ENCODE measurements at places on chromosomes 5 and 9.

DNA sequence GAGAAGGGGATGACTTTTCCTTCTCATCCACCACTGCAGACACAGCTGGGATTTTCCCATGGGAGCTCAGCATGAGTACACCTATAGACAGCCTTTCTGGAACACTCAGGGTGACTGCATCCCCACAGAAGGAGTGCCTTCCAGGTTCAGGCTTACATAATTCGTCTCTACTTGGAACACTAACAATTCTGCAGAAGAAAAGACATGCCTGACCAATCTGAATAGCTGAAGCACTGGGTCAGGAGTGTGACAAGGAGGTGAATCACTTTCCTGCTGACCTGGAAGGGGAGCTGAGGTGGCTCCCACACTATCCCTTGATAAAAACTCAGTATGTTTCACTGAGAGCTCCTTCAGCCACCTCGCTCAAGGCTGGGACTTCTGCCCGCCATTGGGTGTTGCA is 425.3 kb downstream of the TLR4 start:
- no peak for DNase-seq

DNA sequence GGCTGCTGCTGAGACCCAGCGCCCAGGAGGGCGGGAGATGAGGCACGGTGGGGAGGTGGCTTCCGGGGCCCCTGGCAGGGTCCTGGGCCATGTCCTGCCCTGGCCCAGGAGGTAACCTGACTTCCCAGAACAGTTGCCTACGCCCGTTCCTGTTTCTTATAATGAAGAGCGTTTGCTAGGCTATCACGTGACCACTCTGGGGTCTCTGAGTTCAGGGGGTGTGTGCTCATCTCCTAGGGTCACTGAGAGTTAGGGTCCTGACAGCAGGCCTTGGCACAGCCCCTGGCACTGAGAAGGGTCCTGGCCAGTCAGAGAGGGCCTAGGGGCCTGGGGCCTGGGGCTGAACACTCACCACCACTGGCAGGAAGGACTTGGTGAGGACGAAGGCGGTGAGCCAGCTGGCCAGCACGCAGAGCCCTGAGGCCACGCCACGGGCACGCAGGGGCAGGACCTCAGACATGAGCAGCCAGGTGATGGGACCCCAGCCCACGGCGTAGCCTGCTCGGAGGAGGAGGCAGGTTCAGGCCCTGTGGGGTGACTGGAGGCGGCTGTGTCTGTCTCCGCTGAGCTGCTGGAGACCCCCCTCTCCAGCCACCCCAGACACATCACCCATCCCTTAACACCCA is 6.0 kb downstream of the SLC2A6 start:
- DNase-seq: no peak

DNA sequence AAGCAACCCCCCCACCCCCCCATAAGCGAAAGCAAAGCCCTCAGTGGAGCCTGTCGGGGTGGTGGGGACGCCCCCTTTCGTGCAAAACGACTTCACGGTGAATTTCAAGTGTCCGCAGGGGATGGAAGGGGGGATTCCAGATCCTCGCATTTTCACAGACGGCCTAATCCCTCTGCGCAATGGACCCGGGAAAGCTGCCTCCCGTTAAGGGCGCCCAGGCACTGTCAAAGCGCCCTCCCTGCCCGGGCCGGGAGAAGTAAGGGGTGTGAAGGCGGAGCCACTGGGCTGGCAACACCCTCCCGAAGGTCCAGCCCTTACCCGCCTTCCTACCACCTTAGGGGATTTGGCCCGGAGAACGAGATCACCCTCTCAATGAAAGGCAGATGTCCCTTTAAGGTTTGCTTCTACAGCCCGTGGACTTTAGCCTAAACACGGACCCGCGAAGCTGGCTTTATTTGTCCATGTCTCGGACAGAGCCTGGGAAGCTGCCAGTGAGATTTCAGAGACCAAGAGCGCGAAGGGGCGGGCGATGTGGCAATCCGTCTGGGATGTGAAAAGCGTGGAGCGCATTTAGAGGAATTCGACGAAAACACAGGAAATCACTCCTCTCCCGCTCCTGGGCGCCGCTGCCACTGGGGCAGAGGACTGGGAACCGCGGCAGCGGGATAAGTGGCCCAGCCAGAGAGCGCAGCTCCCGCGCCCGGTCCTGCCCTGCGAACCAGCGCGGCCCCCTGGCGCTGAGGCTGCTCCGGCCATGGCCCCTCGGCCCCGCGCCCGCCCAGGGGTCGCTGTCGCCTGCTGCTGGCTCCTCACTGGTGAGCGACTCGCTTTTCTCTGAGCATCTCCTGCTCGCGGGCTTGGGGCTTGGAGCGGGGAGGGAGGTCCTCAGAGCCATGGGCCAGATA is at the start of the genes ITGA1 and PELO:
Gene ITGA1 (plus strand): TSS at position 317 of the 905 bp plus-strand sequence. CDS start 438 bp downstream, at position 755.
Gene PELO (plus strand): TSS at position 317 of the 905 bp plus-strand sequence. CDS start 12,479 bp downstream, outside the sequence.
- DNase-seq: peak; percentile 18

DNA sequence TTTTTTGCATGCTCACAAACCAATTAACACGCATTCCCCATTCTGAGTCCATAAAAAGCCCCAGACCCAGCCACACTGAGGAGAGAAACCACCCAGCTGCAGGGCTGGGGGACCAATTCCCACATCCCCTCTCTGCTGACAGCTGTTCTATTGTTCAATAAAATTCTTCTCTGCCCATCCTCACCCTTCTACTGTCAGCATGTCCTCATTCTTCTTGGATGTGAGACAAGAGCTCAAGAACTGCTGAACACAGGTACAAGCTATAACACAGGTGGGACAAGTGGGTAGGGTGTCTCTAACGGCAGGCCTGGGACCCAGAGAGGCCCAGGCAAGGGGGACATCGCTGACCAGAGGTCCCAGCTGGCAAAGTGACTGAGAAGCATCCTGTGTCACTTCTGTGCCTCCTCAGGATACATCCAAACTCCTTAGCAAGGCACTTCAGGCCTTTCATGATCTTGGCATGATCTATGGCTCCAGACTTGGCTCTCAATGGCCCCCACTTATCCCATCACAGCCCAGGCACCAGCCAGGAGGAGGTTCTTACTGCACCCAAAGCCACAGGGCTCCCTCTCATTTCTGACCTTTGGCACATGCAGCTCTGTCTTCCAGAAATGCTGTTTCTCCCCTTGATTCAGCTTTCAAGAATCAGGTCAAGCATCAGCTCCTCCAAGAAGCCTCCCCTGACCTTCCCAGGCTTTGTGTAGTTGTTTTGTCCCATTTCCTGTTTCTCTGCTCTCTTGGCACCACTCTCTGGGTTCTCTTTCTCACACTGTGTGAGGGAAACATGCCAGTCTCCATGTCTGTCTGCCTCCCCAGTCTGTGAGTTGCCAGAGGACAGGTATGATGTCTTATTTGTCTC is 7.3 kb upstream of the ALDH1B1 start:
- DNase-seq: no peak

- DNase-seq: no peak
Observed at GRCh38 chr9:87497080-87497603, 525 bp upstream of the DAPK1 start.

DNA sequence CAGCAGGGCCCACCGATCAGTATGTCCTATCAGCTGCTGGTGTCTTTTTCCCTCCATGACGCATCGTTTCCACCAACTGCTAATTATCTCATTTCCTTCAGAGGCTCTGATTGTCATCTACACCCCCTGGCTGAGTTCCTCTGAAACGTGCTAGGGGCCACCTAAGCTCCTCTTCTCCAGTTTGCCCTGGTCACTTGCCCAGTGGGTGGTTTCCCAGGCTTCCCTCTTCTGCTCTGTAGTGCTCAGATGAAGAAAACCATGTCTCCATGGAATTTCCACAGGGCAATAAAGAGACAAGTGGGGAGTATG is 65.3 kb downstream of the TSTD2 start:
- no peak for DNase-seq

DNA sequence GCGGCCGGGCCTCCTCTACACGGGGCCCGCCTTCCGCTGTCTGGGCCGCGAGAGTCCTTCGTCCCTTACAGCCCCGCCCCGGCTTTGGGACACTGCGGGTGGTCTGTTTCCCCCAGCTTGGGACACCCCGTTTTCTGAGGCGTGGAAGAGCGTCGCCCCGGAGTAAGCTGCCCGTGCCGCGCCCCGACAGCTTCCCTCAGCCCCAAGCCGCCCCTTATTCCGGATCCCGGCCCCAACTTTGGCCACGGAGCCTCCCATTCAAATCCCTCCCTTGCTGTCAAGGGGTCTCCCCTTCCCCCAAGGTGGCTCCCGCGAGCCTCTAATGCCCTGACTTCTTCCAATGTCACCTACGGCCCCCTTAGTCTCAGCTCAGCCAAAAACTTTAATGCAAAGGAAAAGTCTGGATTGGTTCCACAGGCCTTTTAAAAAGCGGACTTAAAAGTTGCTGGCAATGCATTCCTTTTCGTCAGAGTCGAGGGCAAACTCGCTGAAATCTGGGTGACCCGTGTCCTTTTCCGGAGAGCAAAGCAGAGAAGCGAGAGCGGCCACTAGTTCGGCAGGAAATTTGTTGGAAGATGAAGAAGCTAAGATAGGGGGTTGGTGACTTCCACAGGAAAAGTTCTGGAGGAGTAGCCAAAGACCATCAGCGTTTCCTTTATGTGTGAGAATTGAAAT is 19.8 kb downstream of the EXOSC2 start:
- DNase-seq: no peak

GRCh38 chr5:1834721-1835429 is 33.7 kb downstream of the NDUFS6 start:
- DNase-seq: no peak

DNA sequence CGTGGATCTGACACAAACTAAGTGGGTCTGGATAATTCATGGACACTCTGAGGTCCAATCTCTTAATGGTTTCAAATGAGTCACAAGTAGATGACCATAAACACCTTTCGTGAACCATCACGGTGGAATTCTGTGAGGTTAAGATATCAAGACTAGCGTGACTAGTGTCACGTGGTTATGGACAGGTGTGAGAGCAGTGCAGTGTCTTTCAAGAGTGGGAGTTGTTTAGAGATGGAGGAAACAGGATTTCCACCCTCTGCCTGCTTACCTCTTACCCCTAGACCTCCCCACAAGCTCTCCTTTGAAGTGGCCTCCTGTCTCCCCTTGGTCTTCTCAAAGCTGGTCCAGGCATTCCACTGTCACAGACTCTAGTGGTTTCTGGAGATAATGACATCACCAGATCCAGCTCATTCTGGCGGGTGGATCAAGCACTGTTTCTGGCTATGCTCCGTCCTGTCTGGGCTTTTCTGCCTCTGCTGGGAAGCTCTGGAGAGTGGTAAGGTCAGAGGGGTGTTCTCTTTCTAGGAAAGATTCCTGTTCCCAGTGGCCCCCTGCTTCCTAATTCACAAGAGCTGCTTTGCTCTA is 20.0 kb upstream of the ZNF782 start:
- no peak for DNase-seq

DNA sequence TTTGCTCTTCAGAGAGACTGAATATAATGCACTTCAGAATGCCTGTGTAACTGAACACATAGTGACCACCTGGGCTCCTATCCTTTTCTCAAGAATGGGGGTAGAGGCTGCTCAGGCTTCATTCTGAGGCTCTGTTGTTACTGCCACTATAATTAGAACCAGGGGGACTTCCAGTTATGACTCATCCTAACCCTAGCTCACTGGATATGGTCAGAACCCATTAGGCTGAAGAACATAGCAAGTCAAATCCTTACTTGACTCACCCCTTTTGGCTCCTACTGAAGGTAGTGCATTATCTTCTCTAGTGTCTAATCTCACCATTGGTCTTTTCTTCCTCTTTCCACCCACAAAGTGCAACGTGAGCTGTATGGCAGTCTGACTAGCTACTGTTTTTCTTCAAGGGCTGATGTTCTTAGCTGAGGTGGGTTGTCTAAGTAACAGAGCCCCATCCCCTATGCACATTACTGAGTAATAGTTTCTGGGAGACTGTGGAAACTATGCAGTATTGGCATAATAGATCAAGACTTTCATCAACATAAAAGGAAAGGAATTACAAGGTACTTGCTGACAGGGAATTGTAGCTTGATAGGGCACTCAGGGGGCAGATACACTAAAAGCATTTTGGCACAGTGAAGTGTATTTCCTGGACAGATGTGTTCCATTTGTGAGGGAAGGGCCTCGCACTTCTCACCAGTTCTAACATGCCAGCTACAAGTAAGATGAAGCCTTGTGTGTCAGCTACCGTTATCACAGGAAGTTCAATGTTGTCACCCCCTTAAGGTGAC is 431.0 kb upstream of the MEF2C start:
- no peak for DNase-seq

DNA sequence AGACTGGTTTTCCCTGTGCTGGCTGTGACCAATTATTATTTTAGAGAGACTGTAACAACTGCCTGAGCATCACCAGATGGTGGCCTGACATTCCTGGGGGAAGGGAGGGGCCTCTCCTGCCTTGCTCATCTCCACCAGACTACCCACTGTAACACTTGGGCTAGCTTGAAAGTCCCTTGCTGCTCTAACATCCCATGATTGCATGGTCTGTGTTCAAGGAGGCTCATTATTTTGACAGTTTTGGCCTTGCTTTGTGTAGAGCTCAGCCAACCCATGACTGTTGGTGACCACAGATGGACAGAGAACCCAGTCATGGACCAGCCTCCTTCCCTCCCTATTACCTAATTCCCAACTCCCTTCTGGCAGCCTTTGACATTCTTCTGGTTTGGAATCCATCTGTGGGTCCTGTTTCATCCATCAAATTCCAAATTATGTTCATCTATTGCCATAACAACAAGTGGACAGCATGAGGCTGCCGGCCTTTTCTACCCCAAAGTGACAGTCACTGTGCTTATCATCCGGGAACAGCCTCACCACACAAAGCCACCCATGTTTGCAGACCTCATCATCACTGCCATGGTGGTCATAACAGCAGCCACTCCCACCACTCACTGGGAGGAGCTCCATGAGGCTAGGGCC is 49.0 kb upstream of the ICE1 start:
- DNase-seq: no peak

DNA sequence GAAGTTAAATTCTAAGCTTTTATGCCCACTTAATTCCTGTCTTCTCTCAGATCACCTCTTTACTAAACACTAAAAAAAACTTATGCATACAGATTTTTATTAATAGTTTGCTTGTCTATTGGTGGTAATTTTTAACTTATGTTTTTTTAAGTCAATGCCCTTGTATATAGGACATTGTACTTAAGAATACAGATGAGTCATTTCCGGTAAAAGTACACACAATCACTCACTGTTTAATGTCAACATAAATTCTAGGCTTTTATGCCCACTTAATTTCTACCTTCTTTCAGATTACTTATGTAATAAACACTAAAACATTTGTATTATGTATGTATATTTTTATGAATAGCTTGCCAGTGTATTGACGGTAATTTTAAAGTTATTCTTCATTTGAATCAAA is 872.8 kb upstream of the CDH9 start:
- DNase-seq: no peak
